ENCODE measurements at places on chromosomes 6 and 20. TPM values are rescaled to one million over a fixed set of nuclear protein-coding genes. Genes with fewer than 3 reads are reported as not detected.

TMEM217 gene
- 1.9 TPM for total RNA-seq

ABHD16B gene
- not detected for total RNA-seq

SLC17A3 gene
- not detected for total RNA-seq

ZC2HC1B gene
- 0.36 TPM for total RNA-seq

DUSP22 gene
- total RNA-seq: 130 TPM

APCDD1L gene
- not detected for total RNA-seq

LRP11 gene
- total RNA-seq: 0.05 TPM

ADIG gene
- not detected for total RNA-seq

CD24 gene
- 17.6 TPM for total RNA-seq

MUC21 gene
- not detected for total RNA-seq

ANGPT4 gene
- not detected for total RNA-seq

GRCh38 chr6:43517505-43518357 lies 842 bp downstream of the POLR1C start:
- no peak for DNase-seq

- no peak for DNase-seq
Measured at GRCh38 chr6:105152880-105153279, 26.9 kb downstream of the POPDC3 start.

DNA sequence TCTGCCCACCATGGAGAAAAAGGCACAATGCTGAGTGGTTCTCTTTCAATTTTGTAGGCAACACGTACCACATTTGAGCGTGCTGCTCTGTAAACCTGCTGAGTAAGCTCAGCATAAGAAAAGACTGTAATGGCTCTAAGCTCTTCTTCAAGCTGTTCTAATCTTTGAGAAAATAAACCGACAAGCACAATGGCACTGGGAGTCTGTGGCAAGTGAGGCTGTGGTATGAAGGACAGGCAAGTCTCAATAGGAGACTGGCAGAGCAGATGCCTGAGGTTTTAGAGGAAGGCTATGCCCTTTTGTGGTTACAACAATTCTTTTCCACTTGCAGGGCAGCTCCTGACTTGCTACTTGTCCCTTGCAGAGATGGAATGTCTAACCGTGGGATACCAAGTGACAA lies 136.7 kb upstream of the EXOC2 start:
- DNase-seq: no peak

GRCh38 chr20:63573647-63574131 lies 350 bp downstream of the HELZ2 start:
- DNase-seq: no peak

DNA sequence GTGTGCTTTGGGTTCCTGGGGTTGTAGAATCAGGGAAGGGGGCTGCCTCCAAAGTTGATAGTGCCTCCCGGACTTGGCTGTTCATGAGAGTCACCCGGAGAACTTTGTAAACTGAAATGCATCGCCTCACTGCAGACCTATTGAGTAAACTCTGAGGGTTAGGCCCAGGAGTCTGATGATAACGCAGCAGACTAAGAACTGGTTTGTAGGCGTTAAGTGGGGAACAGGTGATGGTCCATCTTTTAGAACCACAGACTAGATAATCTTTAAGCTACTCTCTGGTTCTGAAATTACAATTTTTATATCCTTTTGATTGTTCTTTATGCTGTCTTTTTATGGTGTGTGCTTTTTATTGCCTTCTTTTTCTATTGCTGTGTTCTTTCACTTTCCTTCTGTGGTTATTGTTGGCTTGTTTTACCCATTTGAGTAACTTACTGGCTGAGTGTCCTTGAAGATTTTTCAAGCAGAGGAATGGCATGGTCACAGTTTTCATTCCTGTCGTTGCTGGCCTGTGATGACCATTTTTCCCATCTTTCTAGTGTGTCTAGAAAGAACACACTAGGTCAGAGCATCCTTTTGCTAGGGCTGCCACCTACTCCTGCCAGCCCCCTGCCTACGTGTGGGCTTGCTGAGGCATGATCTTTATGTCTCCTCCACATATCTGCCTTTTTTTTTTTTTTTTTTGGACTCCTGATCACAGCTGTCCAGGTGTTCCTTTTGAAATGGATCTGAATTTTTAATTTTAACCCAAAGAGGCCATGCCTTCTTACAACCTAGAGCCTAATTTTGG lies 30.9 kb downstream of the LRRC1 start:
- DNase-seq: no peak

DNA sequence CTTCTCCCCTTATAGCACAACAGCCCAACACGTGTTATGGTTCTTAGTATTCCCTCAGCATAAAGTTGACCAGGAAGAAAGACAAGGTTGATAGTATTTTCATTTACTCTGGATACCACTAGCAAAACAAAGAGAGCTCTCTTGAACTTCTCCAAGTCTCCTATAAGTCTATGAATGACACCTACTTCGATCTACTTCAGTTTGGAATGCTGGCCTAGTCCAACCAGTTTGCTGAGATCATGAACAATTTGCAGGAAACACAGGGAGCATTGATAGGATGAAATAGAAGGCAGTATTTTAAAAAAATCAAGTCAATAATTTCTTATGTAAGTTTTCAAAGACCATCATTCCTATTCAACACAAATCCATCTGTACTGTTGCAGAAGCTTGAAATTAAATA lies 93.6 kb downstream of the GJA10 start:
- no peak for DNase-seq

GRCh38 chr6:148285205-148285604 lies 57.4 kb upstream of the SASH1 start:
- no peak for DNase-seq

DNA sequence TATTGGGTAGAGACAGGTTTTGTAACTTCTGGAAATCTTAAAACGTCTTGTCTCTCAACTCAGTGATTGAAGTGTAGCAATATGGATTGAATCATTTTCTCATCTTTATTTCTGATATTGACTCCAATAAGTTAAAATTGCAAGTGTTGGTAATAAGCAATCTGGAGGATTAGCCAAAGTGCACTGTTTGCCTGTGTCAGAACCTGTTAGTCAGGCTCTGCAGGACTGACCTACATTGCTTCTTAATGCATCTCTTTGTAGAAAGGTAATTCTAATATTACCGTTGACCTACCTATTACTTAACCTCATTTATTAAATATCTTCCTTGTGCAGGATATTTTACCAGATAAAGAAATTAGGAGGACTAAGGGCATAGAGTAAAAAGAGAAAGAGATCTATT lies 484.0 kb upstream of the CITED2 start:
- DNase-seq: no peak

DNA sequence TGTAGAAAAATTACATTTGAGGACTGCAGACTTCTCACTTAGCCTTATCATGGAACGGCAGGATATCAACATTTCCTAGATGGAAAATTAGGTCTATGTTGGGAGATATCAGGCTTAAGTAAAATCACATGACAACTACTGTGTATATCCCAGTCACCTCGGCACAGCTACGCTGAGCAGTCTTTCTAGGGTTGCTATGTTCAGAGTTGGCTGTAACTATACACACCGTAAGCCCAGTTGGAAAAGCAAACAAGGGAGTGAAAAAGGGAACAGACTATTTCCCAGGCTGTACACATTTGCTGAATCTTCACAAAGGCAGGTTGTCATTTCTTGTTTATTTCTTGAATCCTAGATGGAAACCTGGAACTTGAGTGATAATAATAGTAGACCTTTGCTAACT lies 80.7 kb upstream of the PTPRK start:
- DNase-seq: no peak

GRCh38 chr6:47357827-47358226 lies 48.1 kb upstream of the TNFRSF21 start:
- peak; percentile 36 for DNase-seq

DNA sequence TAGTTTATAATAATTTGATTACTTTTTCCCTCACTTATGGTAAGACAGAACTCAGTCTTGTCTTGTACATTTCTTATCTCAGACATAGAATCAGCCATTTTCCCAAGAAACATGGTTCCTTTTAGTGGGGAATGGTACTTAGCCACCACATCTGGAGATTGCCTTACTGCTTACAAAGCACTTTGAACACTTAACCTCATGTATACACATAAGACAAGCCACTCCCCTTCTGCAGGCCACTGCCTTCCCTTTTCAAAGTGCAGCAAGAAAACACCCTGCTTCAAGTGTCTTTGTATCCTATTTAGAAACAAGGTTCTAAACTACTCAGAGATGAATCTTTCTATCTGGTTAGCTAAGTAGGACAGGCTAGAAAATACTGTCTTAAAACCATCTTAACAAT lies 159.2 kb downstream of the UBE3D start:
- no peak for DNase-seq

DNA sequence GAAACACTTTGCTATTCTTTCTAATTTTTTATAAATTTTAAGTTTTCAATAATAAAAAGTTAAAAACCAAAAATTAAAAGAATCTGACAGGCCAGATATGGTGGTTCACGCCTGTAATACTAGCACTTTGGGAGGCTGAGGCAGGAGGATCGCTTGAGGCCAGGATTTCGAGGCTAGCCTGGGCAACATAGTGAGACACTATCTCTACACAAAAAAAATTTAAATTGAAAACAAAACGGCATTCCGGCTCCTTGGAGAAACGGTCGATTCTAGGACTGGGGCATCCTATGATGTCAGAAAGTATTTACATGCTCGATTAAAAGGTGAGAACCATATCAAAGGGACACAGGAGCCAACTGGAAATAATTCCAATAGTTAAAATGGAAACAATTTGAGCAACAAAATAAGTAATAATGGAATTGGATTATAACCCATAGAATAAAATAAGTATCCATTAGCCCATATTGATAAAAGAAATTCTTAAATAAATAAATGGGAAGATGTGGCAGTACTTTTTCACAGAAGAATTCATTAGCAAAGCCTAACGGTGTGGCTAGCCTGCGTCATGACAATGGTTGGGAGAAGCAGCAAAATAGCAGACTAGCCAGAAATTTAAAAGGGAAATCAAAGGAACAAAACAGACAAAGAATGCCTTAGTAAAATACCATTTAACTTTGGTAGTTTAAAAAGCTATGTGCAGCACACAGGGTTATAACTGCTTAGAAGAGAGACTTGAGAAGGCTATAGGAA lies 21.3 kb downstream of the HLA-E start:
- DNase-seq: no peak

DNA sequence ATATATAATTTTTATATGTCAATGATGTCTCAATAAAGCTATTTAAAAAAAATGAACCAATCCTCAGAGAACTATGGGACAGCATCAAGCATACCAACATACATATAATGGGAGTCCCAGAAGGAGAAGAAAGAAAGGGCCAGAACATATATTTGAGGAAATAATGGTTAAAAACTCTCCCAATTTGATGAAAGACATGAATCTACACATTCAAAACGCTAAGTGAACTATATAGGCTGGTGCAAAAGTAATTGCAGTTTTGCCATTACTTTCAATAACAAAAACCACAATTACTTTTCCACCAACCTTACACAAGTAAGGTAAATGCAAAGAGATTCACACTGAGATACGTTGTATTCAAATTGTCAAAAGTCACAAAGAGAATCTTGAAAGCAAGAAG lies 43.4 kb downstream of the ZNF133 start:
- no peak for DNase-seq

DNA sequence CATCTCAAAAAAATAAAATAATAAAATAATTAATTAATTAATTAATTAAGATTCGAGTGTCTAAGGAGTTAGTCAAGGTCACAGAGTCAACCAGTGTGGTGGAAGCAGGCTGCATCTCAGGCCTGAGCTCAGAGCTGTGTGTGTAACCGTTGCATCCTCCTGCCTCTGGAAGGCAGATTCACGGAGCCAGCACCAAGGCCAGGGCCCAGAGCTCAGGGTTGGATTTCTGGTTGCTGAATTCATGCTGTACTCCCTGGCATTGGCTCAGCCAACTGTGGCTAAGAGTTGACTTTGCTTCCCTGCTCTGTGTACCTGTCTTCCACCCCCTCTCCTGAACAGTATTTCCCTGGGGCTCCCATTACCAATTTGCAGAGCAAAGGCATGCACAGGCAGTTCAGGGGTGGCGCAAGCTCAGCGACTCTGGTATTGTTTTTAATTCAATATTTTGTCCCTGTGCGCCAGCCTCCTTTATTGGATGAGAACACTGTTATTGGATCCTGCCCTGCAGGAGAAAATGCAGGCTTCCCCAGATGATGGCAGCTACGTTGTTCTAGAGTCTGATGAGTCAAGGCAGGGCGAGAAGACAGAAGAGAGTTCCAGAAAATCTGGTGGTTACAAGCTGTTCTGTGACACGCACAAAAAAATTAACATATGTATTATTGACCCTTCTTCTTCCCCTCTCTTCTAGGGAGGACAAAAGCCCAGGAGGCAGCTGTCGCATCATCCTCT lies 12.3 kb upstream of the CTNNBL1 start:
- no peak for DNase-seq

- DNase-seq: no peak
Measured at GRCh38 chr6:4091941-4092340, 13.0 kb upstream of the FAM217A start.

DNA sequence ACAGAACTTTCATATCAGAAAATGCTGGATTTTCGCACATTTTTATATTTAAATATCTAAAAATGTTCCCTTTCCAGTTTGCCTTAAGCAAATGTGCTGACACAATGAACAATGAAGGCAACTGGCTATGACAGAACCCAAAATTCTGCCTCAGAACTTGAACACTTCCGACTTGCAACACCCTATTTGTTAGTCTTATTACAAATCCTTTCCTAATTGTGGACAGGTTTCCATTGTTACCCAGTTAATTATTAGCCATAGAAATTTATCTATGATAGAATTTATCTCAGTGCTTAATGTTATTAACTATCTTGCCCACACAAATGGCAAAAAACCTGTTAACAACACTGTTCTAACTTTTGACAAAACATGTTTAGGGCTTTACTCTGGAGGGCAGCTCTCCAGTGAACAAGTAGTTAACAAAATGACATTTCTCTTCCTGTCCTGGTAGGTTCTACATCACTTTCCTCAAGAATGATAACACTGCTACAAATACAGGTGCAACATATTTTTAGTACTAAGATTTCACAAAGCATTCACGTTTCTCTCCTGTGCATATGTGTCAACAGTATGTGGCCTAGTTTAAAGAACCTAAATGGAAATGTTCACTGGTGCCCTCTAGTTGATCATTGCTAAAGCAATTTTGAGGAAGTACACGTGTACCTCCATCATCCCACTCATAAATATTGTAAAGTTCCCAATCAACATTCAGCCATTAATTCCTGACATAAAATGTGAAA lies 58.4 kb downstream of the HIVEP2 start:
- DNase-seq: peak; percentile 86

DNA sequence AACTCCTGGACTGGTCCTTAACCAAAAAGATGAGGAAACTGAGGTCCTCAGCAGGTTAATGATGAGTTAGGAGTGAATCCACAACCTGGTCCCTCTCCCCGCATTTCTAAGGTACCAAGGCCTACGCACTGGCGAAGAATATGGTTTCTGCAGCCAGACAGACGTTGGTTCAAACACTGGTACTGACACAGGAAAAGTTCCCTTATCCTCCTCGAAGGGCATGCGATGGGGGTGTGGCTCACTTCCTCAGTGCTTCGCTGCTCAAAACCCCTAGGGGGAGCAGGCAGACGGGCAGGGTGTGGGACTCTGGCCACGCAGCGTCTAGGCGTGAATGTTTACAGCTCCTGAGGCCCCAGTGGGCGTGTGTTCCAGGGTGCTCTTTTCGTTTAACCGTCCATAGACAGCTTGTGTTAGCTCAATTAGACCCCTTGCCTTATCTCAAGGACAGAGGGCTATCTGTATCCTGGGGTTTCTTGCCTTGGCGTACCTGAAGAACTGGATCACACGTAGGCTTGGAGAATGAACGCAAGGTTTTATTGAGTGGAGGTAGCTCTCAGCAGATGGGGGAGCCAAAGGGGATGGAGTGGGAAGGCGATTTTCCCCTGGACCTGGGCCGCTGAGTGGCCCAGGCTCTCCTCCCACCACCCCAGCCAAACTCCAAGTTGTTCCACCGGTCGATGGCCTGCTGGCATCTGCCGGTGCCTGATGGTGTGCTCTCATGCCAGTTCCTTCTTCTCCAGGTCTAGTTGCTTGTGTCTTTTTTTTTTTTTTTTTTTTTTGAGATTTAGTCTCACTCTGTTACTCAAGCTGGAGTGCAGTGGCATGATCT lies 31.8 kb upstream of the PTPN1 start:
- no peak for DNase-seq

Data from GM12878 (cell line).